Activated gamma-delta T cell treated with anti-CD3 and anti-CD28 coated beads, Interleukin-2, amount 50 U/mL, for 16 hours (primary cell): ENCODE measurements at places on chromosomes 2 and 18.
A peak's percentile ranks its signal among the peaks of the same experiment; 100 is the strongest.

GRCh38 chr2:171166328-171166983 lies 5.8 kb upstream of the TLK1 start:
- DNase-seq, result no peak

GRCh38 chr18:56959120-56959519 lies 187.8 kb upstream of the BOD1L2 start:
- DNase-seq, result no peak

GRCh38 chr18:69064063-69064462 lies 266.2 kb downstream of the CCDC102B start:
- DNase-seq, result no peak

GRCh38 chr2:133674433-133675331 lies 106.4 kb upstream of the NCKAP5 start:
- DNase-seq, result no peak

- DNase-seq, result no peak
Measured at GRCh38 chr2:43852196-43852730, 13.5 kb downstream of the ABCG8 start.

DNA sequence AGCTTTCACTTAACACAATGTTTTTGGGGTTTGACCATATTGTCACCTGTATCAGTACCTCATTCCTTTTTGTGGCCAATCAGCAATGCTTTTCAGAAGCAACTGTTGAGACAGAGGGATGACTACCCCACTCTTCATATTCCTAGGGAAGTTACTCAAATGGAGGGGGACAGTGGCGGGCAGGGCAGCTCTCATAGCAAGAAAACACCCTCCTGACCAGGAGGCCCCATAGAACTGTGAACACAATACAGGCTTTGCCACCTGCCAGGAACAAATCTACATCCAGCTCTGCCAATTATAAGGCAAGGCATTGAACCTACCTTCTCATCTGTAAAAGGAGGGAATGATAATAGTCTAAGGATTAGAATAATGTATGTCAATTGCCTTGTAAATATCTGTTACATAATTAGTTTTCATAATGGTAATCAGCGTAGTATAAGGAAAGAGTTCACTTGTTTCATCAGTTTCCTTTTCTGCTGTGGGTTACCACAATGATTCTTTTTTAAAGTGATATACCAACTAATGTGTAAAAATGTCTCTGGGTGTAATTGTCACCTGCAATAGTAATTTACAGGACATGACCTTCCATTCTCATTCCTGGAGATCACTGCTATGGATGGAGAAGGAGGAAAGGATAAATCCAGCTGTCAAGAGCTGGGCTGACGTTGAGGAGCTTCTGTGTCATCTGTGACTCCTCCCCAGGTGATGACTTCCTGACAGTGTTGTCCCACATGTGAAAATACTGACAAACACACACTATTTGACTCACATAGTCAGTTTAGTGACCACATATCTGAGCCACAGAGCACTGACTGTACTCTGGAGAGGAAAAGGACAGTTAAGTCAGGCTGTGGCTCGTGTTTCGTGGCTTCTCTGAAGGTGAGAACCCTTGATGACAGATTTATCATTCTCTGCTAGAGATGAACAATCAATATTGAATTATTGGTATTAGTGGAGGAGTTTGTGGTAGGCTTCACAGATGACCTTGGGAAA lies 13.5 kb downstream of the ALPK2 start:
- peak; percentile 31 for DNase-seq

DNA sequence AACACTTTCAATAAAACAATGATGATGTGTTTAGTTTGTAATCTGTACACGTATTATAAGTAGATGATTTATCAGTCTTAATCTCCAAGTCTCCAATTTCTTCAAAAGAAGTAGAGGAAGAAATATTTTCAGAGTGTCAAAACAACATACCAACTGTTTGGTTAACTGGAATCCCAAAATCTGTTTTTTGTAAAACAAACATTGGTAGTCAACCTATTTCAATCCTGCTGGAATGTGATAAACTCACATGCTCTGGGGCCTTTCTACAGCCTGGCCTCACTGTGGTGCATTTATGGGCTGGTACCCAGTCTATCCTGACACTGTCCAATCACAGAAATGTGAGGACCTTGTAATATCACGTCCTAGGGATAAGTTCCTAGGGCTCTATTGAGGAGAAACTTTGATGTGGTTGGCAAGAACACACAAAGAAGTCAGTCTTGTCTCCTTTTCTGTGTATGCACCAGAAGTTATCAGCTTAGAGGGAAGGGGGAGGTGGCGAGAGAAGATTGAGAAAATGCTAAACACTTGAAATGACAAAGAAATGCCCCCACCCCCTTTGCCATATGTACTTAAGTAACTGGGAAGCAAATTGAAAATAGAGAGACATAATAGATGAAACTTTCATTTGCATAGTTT lies 47.2 kb downstream of the PRKRA start:
- DNase-seq, result no peak

DNA sequence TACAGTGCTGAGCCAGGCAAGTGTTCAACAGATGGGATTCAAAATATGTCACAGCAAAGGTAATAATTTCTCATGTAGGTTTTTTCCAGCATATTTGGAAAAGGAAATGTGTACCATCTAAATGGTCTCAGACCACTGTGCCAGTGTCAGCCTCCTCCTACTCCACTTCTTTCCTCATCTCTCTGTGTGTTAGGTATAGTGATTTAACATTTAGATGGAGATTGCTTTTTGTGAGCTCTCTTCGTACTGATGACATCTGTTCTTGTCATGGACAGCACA lies 80.9 kb upstream of the TSPYL6 start:
- no peak for DNase-seq

GRCh38 chr2:10266133-10266620 lies 36.5 kb upstream of the HPCAL1 start:
- DNase-seq, result no peak

GRCh38 chr18:3666526-3667254 lies 216.7 kb downstream of the TGIF1 start:
- DNase-seq, result no peak

DNA sequence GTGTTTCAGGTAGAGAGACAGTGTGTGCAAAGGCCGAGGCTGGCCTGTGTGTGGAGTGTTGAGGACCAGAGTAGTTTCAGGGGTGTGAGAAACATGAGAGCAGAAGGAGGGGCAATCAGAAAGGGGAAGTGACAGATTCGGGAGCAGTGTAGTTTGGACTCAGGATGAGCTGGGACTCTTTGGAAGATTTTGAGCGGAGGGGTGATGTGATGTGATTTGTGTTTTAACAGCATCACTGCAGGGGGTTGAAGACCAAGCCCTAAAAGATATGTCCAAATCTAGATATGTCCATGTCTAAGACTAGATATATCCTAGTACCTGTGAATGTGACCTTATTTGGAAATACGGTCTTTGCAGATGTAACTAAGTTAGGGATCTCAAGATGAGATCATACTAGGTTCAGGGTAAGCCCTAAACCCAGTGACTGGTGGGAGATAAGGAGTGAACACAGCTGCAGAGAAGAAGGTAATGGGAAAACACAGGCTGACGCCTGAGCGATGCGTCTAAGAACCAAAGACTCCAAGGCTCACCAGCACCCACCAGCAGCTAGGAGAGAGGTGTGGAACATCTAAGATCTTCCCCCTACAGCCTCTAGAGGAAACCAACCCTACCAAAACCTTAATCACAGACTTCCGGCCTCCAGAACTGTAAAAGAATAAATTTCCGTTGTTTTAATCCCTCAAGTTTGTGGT lies 38.5 kb upstream of the MYO3B start:
- DNase-seq, result no peak

DNA sequence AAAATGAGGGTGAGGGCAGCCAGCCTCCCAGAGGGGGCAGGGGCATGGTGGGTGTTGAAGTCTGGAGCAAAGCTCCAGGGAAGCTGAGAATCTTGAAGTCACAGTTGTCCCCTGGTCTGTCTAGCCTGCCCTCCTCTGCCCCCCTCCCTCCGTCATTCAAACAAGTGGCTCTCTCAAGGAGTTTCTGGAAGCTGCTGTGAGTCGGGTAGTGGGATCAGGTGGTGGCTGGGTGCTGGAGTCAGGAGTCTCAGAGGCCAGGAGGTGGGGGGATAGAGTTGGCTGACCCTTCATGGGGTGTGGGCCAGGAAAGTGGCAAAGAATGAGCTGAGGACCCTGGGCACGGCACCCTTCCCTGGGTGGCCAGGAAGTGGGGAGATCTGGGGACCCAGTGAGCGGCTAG lies 495 bp upstream of the ASIC4 start:
- no peak for DNase-seq

- no peak for DNase-seq
Measured at GRCh38 chr2:5519286-5519685, 172.9 kb upstream of the SOX11 start.

DNA sequence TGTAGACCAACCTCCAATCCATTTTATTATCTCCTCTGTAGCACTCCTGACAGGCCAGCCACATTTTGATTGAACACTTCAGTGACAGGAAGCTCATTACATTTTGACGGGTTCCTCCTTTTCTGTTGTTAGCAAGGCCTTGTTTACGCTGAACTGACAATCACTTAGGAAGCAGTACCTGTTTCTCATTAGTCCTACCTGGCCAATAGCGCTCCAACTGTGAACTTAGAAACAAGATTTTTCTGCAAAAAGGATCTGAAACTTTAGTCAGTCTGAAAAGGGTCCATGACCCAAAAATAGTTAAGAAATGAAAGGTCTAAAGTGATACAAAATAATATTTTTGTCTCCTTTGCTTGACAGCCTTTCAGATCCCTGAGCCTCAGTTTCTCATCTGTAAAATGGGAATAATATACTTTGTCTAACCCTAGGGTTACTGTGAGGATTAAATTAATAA lies 119.6 kb upstream of the MSTN start:
- DNase-seq, result no peak

DNA sequence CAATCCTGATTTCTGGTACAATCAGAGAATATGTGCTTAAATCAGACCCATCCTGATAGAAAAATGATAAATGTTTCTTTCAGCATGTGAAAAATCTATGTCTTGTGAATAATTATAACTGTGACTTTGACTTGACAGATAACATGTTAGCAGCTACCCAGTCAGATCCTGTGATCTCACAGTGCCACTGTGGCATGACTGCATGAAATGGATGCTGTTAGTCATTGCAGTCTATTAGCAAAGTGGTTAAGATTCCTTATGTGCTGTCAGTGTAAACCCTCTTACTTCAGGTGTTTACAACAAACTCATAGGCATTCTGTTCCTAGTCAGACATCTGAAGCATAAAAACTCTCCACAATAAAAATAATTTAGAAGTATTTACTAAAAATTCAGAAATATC lies 244.6 kb upstream of the RND3 start:
- no peak for DNase-seq

DNA sequence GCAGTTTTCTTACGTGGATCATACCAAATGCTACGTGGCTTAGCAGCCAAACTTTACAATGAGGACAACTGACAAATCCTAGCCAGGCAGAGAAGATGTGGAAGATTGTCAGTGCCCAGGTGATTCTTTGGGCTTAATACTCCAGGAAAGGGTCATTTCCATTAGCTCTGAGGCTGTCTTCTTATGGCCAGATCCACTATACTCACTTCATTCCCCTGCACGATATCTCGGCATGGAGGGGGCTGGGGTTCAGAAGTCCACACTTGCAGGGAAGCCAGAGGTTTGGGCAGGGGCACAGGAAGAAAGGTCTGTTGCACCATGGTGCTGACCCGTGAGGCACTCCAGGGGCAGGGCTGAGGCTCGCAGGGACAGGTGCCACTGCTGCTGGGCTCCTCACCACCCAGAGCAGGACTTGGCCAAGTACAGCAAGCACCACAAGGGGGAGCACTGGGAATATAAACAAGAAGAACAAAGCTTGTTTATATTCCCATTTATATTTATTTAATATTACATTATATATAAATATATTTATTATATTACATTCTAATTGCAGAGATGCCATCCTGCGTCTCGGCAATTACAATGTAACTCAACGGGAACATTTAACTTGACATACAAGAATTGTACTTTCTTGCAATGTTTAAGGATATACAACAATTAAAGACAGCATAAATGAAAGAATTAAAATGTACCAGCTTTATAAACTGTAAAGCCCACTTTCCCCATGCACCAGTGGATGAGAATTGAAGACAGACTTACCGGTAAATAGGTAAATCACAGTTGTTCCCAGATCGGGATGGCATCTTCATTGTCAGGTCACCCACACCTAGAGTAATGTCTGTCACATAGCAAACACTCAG lies 27.2 kb downstream of the CLUL1 start:
- peak; percentile 40 for DNase-seq

- DNase-seq, result no peak
Measured at GRCh38 chr2:199019898-199020507, 437.7 kb downstream of the SATB2 start.

- no peak for DNase-seq
Measured at GRCh38 chr2:109516445-109517117, 97.2 kb downstream of the SEPTIN10 start.

- DNase-seq, result no peak
Measured at GRCh38 chr2:49359721-49360406, 205.5 kb upstream of the FSHR start.

DNA sequence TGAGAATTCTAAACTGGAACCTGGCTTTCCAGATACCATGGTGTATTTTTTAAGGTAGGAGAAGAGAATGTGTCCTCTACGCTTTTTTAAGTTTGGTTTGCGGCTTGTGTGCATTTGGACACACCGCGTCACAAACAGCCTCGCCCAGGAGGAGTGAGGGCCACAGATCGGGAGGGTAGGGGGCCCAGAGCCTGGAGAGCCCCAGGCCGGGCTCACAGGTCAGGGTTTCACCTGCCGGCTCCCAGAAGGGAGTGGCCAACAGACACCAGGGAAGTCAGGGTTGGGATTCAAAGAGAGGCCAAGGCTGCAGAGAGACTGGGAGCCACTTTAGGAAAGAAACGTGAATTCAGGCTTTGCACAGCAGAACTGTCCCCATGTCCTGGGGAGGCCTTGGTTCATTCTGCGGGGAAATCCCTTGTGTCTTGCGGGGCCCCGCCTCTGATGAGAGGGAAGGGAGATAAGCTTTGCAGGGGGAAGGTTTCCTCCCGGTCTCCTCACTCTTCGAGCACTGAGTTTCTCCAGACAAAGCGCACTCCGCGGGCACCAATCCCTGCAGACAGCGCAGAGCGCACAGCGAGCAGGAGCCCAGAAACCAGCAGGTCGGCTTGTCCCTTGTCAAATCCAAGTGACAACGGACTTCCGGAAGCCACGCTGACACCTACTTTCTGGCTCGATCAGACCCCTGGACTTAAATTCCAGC lies 2.0 kb upstream of the TUBB6 start:
- DNase-seq, result no peak

- DNase-seq, result no peak
Measured at GRCh38 chr18:67525328-67526099, 9.0 kb upstream of the DSEL start.

DNA sequence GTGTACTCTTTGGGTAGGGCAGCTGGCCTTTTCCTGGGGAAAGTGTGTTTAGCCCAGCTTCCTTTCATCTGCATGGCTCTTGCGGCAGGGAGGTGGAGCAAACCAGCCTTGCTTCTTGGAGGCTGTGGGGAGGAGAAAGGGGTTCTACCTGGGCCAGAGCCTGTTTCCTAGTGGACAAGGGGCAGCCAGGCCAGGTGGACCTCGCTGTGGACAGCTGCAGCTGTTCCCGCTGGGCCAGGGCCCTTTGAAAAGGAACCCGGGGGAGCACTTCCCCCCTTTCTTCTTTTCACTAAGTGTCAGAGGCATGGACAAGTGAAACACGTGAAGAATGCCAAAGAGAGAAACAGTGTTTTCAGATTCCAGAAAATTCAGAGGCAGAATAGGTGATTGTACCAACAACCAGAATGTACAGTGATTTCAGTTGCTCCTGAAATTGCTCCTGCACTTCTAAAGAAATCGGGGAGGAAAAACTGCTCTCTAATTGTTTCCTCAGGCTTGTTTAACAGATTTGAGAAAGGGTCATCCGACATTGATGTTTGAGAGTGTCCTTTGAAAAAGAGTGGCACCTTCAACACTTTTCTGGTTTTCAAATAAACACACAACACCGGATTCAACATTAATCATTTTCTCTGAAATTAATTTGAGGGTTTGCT lies 3.9 kb downstream of the GLI2 start:
- DNase-seq, result no peak
